ENCODE measurements at places on chromosomes 13 and 19. TPM values are rescaled to one million over a fixed set of nuclear protein-coding genes. Genes with fewer than 3 reads are reported as not detected.

The RUBCNL gene
- 0.09 TPM for total RNA-seq

The MZT1 gene
- total RNA-seq = 11.3 TPM

The VSTM2B gene
- total RNA-seq = not detected

The KL gene
- 0.02 TPM for total RNA-seq

The CEBPA gene
- 9.4 TPM for total RNA-seq

The FGF22 gene
- total RNA-seq = 0.63 TPM

The MLNR gene
- 0.39 TPM for total RNA-seq

The ERICH4 gene
- total RNA-seq = not detected

The JUNB gene
- 187 TPM for total RNA-seq

The SOX1 gene
- not detected for total RNA-seq

The GFY gene
- 0.13 TPM for total RNA-seq

The CALR3 gene
- total RNA-seq = not detected

The IGFL2 gene
- total RNA-seq = 0.86 TPM

The ZNF534 gene
- not detected for total RNA-seq

The SLC6A16 gene
- 1.3 TPM for total RNA-seq

The CDK8 gene
- total RNA-seq = 13.1 TPM

The CCL25 gene
- not detected for total RNA-seq

The ZNF99 gene
- not detected for total RNA-seq

The EXOSC5 gene
- 97.8 TPM for total RNA-seq

The STOML3 gene
- total RNA-seq = not detected

The METTL21C gene
- total RNA-seq = not detected

The NMRK2 gene
- not detected for total RNA-seq

The THAP8 gene
- total RNA-seq = 7.5 TPM

The ZNF726 gene
- 0.46 TPM for total RNA-seq

The ATP1A3 gene
- 4.0 TPM for total RNA-seq

The MAST1 gene
- total RNA-seq = 1.8 TPM

The NXNL1 gene
- not detected for total RNA-seq

The B3GNT8 gene
- total RNA-seq = 0.13 TPM

The ZFR2 gene
- total RNA-seq = 0.17 TPM

The MPND gene
- 10.5 TPM for total RNA-seq

The PLVAP gene
- total RNA-seq = not detected

The CRTC1 gene
- 4.6 TPM for total RNA-seq

The RASAL3 gene
- total RNA-seq = not detected

The ZNF221 gene
- total RNA-seq = 0.68 TPM

The DIRAS1 gene
- total RNA-seq = 4.0 TPM

The ACP7 gene
- total RNA-seq = not detected

The IZUMO4 gene
- total RNA-seq = 0.81 TPM

The CEACAM1 gene
- 2.3 TPM for total RNA-seq

The PSMC4 gene
- total RNA-seq = 297 TPM

The LPAR2 gene
- 4.7 TPM for total RNA-seq

The SEMA6B gene
- total RNA-seq = 5.0 TPM

The MCF2L gene
- total RNA-seq = 0.63 TPM

The PEPD gene
- total RNA-seq = 127 TPM

The CYP4F12 gene
- 2.5 TPM for total RNA-seq

The LAIR2 gene
- not detected for total RNA-seq

The CEACAM6 gene
- total RNA-seq = 13.8 TPM

The COX7A1 gene
- total RNA-seq = not detected

The TRAPPC6A gene
- total RNA-seq = 51.0 TPM

The C19orf67 gene
- not detected for total RNA-seq

The CYSLTR2 gene
- total RNA-seq = not detected

The SIGLEC5 gene
- total RNA-seq = not detected

The PSG6 gene
- 0.11 TPM for total RNA-seq

The PRODH2 gene
- total RNA-seq = 0.14 TPM
